ENCODE measurements at places on chromosomes 3 and 15.

DNA sequence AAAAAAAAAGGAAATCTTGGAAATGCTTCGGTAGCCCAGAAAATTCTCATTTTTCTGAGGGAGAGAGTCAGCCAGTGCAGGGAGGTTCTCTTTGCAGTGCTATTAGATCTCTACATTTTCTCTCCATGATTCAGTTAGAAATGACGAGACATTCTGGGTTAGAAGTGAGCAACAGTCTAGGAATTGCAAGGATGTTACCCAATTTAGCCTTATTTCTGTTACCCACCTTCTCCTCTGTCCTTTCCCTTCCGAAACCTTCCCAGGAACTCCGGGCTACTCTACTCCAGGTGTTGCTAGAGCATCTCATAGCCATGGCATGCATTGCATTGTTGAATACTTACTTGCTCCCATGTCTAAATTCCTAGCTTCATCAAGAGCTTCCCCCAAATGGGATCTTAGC, 106.8 kb downstream of the EDEM1 start:
- DNase-seq, result no peak

- DNase-seq, result no peak
Measured at GRCh38 chr3:108528459-108529252, 18.3 kb upstream of the MYH15 start.

GRCh38 chr15:78623786-78624497, 3.1 kb upstream of the CHRNA3 start:
- no peak for DNase-seq

DNA sequence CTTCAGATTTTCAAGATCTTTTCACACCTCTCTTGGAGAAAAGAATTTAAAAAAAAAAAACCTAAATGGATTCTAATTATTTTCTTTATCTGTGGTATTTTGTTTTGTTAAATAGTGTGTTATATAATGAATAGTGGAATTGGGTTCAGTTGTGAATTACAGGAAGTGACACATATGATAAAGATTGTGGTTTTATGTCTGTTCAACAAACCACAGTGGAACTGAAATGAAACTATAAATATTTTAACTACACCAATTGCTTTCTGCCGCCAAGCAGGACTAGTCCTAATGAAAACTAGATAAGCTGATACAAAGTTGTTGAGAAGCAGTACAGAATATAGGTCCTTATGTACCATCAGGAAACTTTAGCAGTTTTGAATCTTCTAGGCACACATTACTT, 121.6 kb downstream of the UBE2E2 start:
- DNase-seq, result no peak

- no peak for DNase-seq
Measured at GRCh38 chr3:71380096-71380495, 203.4 kb downstream of the FOXP1 start.

- no peak for DNase-seq
Measured at GRCh38 chr15:70833861-70834765, 19.8 kb downstream of the LARP6 start.

DNA sequence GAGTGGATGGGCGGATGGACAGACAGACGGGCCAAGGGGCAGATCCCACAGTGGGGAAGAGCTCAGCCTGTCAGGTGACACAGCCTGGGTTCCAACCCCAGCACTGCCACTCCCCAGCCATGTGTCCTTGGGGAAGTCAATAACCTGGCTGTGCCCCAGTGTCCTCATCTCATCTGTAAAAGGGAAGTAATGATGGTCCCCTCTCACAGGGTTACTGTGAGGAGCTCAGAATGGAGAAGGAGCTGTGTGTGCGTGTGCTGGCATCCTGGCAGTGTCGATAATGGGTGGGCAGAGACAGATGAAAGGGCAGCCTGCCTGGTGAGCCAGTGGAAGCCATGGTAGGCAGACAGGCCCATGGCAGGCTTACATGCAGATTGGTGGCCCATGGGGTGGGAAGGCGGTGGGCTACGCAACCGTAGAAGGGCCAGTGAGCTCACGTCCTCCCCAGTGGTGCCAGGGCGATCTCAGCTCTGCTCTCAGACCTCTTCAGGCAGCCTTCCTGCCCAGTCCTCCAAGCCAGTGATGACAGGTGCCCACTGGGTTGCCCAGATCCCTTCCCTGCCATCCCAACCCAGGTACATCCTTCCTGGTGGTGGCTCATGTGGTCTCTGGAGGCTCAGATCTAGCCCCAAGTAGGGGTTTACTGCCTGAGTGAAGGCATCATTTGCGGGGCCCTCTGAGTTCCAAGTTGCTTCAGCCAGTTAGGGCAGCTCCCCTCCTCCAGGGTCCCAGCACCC, 2.3 kb upstream of the DNAJB8 start:
- no peak for DNase-seq

DNA sequence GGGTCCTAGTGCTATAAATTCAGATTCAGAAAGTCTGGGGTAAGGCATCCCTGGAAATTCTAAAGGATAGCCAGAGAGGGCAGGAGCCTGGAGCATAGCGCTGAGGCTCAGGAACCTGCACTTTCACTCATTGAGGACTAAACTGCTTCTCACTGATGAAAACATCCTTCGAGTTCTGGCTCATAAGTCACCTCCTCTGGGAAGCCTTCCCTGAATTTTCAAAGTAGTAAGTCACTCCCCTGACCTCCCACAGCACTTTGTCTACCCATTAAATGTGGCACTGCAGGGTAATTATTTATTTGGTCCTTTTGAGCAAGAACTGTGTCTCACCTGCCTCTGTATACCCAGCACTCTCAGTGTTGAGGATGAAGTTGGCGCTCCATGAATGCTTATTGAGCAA, 30.9 kb downstream of the HRH1 start:
- DNase-seq, result no peak

DNA sequence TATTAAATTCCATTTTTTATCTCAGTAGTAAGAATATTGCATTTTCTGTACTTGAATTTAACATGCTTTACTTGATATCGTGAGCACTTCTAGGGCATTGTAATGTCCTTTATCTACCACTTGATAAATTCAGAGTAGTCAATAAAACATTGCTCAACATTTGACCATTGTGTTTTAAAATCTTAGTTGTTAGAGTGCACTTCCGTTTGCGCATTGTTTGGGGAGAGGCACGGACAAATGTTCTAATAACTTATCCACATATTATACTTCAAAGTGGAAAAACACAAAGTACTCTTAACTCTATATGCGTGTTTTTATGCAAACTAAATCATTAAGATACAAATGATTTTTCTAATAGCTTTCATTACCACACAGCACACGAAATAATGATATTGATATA, 419 bp downstream of the FAM227B start:
- no peak for DNase-seq

GRCh38 chr3:135432402-135432801, 533.1 kb upstream of the PPP2R3A start:
- DNase-seq, result no peak

- no peak for DNase-seq
Measured at GRCh38 chr15:63928185-63928842, 94.6 kb upstream of the HERC1 start.

- no peak for DNase-seq
Measured at GRCh38 chr3:27730774-27731659, 8.9 kb upstream of the EOMES start.

DNA sequence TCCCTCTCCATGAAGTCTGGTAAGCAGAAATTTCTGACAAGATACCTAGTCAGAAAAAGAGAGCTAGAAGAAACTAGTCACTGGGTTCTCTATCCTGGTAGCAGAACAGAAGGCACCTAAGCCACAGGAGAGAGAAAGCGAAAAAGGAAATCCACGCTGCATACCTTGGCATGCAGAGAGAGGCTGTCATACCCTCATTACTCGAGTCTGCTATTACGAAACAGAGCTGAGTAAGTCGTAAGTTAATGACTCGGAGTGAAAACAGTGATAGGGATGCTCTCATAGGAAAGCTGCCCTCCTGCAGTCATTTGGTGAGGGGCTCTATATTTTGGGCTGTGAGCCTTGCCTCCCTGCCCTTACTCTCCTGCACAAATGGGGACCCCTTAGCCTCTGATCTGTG, 16.2 kb downstream of the CLRN1 start:
- no peak for DNase-seq

DNA sequence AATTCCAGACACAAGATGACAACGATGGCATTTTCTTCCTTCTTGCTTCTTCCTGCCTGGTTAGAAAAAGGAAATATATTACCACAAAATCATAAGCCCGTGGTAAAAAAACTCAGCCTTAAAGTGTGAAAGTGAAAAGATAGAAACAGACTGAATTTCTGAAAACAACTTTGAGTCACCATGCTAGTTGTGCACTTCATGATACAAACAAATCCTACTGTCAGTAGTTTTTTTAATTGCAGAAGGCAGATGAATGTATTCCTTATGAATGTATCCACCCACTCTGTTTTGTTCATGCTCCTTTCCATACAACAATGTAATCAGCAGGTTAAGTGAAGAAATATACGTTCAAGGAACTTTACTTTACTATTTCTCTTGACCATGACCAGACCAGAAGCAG, 1144.7 kb downstream of the OTOL1 start:
- DNase-seq, result no peak

DNA sequence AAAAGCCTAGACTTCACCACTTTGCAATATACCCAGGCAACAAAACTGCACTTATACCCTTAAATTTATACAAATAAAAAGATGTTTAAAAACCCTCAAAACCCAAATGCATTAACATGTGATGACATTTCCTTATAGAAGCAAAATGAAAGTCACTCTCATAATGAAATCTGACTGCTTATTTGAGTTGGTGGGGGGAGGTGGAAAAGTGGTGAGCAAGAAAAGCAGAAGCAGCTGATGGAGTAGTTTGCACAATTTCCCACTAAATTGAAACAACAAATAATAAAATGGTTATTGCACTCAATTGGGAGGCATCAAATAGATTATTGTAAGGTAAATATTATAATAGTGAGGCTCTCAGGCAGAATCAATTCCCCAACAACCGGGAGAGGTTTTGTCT, 54.0 kb upstream of the GADL1 start:
- DNase-seq, result no peak

Measured in activated CD4-positive, alpha-beta T cell treated with anti-CD3 and anti-CD28 coated beads, Interleukin-2, amount 10 ng/mL, durations not matched to agents 7 days and 5 days (primary cell).